Camera-type eye (tissue), 1 donor: ENCODE measurements at places on chromosomes 3 and 15. TPM values are rescaled to one million over a fixed set of nuclear protein-coding genes. Genes with fewer than 3 reads are reported as not detected.

The FGD5 gene
- total RNA-seq: 17.3 TPM

The MKRN3 gene
- 34.4 TPM for total RNA-seq

The ACAA1 gene
- 38.9 TPM for total RNA-seq

The TM4SF1 gene
- total RNA-seq: 86.8 TPM

The ALG1L2 gene
- 1.0 TPM for total RNA-seq

The SI gene
- total RNA-seq: not detected

The CPOX gene
- total RNA-seq: 26.9 TPM

The ZKSCAN7 gene
- total RNA-seq: 29.9 TPM

The MEGF11 gene
- total RNA-seq: 17.7 TPM

The TRAT1 gene
- 0.82 TPM for total RNA-seq

The SCAANT1 gene
- total RNA-seq: not detected

The NR2E3 gene
- total RNA-seq: 218 TPM

The CELSR3 gene
- total RNA-seq: 26.3 TPM

The TICRR gene
- 2.4 TPM for total RNA-seq

The CLEC3B gene
- 109 TPM for total RNA-seq

The CD200 gene
- 35.0 TPM for total RNA-seq

The STARD9 gene
- 40.4 TPM for total RNA-seq

The TERC gene
- total RNA-seq: 215 TPM

The CPN2 gene
- total RNA-seq: not detected

The TRIM42 gene
- total RNA-seq: not detected

The IL20RB gene
- 0.38 TPM for total RNA-seq

The CYP8B1 gene
- not detected for total RNA-seq

The FAM81A gene
- 4.2 TPM for total RNA-seq

The RPN1 gene
- 173 TPM for total RNA-seq

The GP5 gene
- total RNA-seq: 1.1 TPM

The SERPINI1 gene
- 23.4 TPM for total RNA-seq

The PLSCR5 gene
- not detected for total RNA-seq

The SYNPR gene
- total RNA-seq: 21.0 TPM
